ENCODE measurements at places on chromosomes 12 and 14.

GRCh38 chr14:52363041-52363704, 49.1 kb downstream of the PTGER2 start:
- DNase-seq = no peak

DNA sequence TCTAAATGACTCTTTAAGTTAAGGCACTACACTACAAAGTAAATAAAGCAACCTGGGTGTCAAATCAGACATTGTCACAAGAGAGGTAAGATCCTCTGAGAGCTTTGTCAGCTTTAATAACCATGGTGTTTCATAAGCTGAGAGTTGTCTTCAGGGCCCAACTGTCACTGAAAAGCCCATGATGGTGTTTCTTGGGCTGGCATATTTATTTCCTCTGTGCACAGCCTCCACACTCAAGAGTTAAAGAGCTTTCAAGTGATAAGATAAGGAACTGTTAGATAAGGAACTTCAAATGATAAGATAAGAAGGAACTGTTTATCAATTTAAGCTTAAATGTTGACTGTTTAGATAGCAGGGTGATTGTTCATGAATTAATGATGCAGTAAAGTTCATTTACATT, 495.4 kb downstream of the TMEM117 start:
- no peak for DNase-seq

DNA sequence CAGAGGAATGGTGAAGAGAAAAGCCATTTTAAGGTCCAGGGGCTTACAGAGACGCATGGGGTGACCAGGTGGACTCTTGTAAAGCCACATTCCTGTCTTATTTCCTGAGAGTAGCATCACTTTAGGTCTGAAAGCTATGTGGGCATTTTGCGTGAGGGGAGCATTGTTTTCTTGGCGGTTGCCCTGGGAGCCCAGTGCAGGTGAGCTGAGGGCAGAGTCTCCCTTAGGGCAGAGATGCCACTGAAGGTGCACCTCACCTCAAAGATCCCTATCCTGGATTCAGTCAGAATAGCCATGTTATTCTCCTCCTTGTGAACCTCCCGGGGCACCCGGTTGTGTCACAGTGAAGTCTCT, 12.4 kb downstream of the GLRX5 start:
- DNase-seq = no peak

DNA sequence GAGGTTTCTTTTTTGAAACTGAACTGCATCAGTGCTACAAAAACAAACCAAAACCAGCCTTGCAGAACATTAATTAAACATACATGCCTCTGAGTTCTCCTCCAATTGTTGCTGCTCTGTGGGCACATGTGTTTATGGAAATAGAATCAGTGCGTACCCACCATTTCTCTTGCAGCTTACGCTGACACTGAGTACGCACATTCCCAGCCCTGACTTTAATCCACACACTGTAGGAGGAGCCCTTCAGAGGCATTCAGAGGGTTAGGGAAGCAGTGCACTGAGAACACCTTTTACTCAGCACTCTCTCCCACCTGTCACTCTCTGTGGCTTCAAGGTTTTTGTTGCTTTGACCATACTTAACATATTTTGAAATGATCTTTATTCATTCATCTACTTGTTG, 250.5 kb upstream of the PWP1 start:
- DNase-seq = no peak

- DNase-seq = no peak
Measured at GRCh38 chr12:26948309-26948708, 10.0 kb downstream of the FGFR1OP2 start.

- DNase-seq = no peak
Measured at GRCh38 chr12:23464241-23464812, 485.1 kb downstream of the SOX5 start.

GRCh38 chr14:58166005-58166983, 14.3 kb upstream of the ARMH4 start:
- peak; percentile 85 for DNase-seq

GRCh38 chr14:70886421-70887206, 20.6 kb upstream of the PCNX1 start:
- no peak for DNase-seq

DNA sequence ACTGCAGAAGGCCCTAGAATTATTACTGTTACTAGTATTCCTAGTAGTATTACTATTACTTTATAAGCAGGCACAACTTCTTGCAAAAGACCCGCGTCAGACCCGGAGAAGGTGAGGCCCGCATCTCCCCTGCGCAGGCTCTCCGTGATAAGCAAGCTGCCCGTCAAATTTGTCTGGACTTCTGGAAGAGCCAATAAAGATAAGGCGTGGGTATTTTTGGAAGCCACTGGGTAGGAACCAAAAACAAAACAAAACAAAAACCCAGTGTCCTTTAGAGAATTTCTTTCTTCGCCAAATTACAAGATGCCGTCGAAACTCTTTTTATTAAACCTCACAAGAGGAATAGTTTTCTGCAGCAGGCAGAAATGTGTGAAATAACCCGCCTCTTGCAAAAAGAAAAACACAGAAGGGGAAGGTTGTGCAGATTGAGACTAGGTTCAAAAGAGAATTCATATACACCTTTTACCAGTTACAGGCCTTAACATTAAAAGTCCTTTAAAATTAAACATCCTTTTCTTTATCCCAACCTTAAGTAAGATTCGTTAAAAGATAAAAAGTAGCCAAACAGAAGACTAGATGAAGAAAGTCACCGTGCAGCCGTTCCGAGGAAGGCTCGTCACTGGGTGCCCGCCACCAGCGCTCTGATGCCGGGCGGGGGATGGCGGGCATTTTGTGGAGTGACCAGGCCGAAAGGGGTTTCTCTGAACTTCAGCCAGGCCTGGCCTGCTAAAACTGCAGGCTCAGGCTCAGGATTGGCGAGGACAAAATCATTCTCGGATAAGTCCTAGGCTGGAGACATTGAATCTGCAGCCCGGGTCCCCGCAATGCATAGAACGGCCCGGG, 1.6 kb downstream of the TBX5 start:
- DNase-seq = peak; percentile 46

GRCh38 chr12:40137252-40137651, 31.4 kb upstream of the SLC2A13 start:
- no peak for DNase-seq

- no peak for DNase-seq
Measured at GRCh38 chr14:35390577-35391387, 13.8 kb downstream of the NFKBIA start.

GRCh38 chr12:81668475-81668874, 90.7 kb downstream of the PPFIA2 start:
- DNase-seq = peak; percentile 87

DNA sequence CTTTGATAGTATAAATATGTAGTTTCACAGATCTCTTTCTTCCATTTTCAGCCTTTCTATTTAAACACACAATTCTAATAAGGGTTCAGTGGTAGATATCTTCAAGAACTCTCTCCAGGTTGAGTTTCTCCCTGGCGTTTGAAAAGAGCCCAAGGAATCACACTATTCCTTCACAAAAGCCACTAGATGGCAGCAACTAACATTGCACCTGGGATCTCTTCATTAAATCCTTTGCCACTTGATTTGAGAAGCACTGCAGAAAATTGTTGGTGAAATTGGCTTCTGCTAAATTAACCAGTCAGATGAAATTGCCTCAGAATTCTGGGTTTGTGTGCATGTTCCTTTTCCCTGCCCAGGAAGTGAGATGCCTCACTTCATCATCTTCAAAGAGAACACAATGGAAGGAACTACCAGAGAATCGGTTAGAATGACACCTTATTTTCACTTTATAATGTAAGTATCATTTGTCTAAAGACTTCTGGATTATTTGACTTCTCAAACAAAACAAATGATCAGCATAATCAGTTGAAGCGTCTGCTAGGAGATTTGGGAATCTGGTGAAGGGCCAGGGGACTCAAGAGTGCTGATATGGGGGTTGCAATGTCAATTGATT, 6.8 kb downstream of the CCDC198 start:
- DNase-seq = peak; percentile 51

DNA sequence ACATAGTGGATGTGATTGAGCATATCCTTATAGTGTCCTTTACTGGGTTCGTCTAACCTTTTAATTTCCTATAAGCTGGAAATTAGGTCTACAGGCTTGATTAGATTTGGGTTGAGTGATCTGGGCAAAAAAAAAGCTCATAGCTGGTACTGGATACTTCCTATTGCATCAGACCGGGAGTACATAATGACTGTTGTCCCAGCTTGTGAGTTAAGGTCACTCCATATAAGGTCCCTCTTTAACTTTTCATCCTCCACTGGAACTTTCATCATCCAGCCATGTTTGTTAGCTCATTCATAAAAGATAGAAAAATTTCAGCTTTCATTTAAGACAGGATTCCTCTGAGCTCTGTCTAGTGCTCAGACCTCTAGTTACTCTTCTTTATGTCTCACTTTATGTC, 80.8 kb downstream of the C14orf132 start:
- no peak for DNase-seq

GRCh38 chr14:105384041-105384557, 14.2 kb upstream of the TEX22 start:
- DNase-seq = no peak
